Stimulated activated effector memory CD8-positive, alpha-beta T cell treated with anti-CD3 and anti-CD28 coated beads, Interleukin-12 subunit alpha, Interleukin-12 subunit beta, amount 100 ng/mL, for 72 hours (primary cell): ENCODE measurements at places on chromosomes 5 and 9.

DNA sequence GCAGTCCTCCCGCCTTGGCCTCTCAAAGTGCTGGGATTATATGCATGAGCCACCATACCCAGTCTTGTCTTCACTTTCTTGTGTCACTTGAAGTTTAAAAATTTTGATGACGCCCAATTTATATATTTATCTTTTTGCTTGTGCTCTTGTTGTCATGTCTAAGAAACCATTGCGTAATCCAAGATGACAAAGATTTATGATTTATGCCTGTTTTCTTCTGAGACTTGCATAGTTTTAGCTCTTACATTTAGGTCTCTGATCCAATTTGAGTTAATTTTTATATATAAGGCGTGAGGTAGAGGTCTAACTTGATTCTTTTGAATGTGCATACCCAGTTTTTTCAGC lies 18.6 kb downstream of the ANKHD1 start:
- no peak for DNase-seq

GRCh38 chr5:172453986-172454357 lies 353 bp downstream of the SH3PXD2B start:
- DNase-seq: no peak

DNA sequence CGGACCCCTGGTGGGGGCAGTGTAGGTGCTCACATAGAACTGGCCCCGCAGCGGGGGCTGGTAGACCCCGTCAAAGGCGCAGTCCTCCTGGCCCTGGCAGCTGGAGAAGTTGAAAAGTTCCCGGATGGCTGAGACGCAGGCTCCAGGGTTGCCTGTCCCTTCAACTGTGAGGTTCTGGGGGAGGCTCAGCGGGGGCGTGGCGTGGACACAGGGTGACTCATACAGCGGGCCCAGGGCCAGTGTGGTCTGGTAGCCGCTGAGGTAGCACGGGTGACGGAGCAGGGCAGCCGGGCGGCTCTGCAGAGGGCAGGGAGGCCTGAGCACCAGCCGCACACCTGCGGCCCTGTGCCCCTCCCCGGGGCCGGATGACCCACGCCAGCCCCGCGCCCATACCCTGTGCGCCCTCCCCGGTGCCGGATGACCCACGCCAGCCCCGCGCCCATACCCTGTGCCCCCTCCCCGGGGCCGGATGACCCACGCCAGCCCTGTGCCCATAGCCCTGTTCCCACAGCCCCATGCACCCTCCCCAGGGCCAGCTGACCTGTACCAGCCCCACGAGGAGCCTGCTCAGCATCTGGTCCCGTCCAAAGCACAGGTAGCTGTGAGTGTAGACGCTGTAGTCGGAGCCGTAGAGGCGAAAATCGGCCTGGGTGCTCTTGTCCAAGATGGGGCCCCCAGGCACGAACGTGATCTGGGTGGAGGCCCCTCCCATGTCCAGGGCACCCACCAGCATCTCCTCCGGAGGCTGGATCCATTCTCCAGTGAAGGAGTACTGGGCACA lies 5.0 kb downstream of the ENTPD8 start:
- DNase-seq: no peak

GRCh38 chr5:285991-286557 lies 14.6 kb downstream of the PDCD6 start:
- no peak for DNase-seq

DNA sequence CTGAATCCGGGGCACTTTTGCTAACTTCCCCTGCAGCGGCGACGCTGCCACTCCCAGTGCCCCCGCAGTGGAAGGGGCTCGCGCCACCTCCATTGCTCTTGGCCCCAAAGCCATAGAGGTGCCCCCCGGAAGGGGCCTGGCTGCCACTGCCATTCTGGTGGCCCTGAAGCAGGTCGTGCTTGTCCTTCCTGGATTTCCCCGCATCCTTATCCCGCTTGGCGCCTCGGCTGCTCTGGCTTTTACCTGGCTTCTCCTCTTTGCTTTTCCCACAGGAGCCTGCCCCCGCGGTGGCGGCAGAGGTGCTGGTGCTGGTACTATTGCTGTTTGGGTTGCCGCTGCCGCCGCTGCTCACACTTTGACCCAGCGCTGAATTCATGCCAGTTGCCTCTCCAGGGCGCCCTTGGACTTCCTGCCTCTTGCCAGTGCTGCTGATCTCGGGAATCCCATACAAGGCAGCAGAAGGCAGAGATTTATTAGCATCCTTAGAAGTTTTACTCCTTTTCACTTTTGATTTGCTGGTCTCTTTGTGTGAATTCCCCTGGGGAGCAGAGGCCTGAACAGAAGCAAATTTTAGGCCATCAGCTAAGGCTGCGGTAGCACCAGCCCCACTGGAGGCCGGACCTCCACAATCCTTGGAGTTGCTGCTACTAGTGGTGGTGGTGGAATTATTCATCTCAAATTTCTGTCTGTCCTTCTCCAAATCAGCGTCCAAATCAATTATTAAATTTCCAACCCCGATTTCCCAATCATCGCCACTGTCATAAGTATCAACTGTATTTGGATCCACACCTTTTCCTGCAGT lies 2.1 kb downstream of the ZNF608 start:
- DNase-seq: no peak

DNA sequence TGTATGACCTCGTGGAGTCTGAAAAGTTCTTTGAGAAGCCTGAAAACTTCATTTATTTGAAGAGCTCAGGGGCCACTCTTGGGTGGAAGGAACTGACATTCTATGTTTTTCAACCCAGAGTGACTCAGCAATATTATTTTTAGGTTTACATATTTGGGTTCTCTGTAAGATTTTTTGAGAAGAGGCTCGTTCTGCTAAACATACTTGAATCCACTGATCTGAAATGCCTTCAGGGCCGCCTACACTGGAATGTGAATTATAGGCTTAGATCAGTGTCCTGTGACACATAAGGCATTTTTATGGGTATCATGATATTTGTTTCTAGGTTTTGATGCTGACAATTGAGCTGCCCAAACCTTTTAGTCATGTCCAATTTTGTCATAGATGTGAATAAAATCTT lies 86.2 kb downstream of the PSAT1 start:
- DNase-seq: no peak

DNA sequence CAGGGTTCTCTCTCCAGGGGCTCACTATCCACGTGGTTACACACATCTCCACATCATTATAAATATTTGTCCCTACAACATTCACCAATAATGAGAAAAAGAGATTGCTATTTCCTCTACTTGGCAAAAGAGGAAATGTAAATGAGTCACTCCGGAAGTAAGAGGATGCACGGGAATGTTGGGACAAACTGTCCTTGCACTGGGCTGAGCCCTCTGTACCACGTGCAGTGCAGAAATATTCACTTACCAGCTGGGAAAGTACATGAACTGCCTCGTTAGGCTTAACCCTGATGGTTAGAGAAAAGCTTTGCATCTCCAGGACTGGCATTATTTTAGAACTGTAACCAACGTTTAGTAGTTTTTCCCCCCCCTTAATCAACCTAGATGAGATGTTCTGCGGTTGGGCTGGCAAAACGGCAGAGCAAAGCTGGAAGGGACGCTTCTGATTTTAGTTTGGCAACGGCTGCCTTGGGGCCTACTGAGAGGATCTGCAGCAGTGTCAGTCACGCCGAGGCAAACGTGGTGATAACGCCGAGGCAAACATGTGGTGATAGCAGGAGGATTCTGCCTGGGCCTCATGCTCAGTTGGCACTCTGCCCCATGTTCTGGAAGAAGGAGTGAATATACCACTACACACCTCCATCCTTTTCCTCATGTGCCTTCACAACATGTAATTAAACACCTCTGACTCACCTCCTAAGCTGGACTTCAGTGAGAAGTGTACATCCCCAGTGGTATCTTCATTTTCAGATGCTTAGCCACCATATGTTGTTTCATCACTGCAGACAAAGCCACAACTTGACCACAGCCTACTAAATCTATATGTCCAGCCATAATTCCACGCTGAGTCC lies 661.4 kb upstream of the KLF4 start:
- no peak for DNase-seq

GRCh38 chr9:82332774-82333152 lies 344.2 kb downstream of the SPATA31D1 start:
- no peak for DNase-seq

- DNase-seq: no peak
Observed at GRCh38 chr9:86257391-86257790, 2.1 kb downstream of the C9orf153 start.

DNA sequence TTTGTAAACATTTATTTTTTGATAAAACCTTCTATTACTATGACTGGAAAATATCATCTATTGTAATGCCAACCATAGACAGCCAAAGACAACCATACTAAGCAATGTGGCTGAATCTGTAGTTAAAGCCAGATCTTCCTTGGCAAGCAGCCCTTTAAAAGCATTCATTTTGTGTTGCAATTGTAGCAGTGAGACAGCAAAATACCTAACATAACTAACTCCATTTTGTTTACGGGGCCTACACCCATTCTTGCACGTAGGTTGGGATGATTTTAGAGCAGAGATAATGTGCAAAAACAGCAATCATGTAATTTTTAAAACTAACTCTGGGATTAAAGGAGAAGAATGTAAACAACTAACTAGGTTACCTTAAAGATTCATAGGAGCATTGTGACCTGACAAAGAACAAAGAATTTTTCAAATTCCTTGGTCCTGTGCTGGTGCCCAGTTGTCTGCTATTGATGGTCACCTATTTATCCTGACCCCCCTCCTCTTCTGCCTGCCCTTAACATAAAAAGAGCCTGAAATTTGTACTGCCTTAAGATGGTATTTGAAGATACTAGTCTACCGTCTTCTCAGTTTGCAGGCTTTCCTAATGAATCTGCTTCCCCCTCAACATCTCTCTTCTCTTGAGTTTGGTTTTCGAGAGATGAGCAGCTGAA lies 10.6 kb downstream of the IFNA1 start:
- DNase-seq: no peak

- no peak for DNase-seq
Observed at GRCh38 chr5:2110137-2110933, 227.6 kb upstream of the IRX4 start.

GRCh38 chr5:169494941-169495548 lies 88.5 kb upstream of the SPDL1 start:
- no peak for DNase-seq

- DNase-seq: no peak
Observed at GRCh38 chr9:22382331-22382730, 64.3 kb upstream of the DMRTA1 start.

- DNase-seq: no peak
Observed at GRCh38 chr9:125412166-125412565, 150.5 kb downstream of the GAPVD1 start.

- no peak for DNase-seq
Observed at GRCh38 chr5:170287532-170287931, 10.0 kb downstream of the LCP2 start.

GRCh38 chr9:79955300-79955699 lies 383.5 kb downstream of the TLE4 start:
- no peak for DNase-seq

DNA sequence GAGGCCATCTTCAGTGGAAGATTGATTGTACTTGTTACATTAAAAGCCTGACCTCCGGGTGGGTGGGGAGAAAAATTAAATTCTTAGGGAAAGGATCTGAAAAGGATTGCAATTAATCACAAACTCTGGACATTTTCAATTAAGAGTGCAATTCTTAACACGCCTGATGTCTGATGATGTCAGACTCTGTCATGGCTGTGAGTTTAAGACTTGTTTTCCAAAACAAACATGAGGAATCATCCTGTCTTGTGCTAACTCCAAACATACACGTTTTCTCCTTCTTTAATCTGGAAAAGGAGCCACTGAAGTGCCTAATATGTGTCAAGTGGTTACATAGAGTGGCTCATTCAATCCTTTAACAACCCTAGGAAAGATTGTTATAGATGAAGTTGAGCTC lies 60.4 kb upstream of the SMIM23 start:
- DNase-seq: no peak

DNA sequence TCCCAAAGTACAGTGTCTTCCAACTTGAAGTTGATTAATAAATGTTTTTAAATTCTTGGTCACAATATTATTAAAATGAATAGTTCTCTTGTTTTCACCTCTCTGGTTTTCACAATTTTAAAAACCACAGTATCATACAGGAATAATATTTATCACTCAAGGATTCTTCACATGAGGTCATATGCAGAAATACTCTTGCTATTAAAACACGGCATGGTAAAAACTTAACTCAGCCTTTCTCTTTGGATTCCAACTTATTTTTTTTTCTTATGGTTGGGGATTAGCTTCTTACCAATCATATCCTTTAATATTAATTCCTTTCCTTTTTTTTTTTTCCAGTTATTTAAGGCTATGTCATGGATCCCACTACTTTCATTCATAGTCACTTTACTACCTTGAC lies 289.4 kb downstream of the ADAMTS6 start:
- DNase-seq: no peak

DNA sequence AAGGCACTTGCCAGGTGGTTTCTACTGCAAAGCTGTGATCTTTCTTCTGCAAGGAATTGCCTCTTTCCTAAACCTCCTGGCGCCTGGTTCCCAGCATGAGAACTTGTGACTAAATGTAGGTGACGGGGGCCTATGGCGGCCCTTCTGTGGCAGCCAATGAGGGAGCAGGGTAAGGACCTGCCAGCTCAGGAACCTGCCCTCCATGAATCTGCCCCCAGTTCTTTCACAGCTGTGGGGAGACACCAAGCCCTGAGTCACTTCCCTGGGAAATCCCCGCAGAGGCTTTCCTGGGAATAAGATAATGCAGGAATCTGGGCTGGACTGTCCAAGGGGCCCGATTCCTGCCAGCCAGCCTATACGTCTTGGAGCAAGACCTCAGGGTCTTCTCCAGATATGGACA lies 56.7 kb upstream of the CTNNA1 start:
- no peak for DNase-seq

DNA sequence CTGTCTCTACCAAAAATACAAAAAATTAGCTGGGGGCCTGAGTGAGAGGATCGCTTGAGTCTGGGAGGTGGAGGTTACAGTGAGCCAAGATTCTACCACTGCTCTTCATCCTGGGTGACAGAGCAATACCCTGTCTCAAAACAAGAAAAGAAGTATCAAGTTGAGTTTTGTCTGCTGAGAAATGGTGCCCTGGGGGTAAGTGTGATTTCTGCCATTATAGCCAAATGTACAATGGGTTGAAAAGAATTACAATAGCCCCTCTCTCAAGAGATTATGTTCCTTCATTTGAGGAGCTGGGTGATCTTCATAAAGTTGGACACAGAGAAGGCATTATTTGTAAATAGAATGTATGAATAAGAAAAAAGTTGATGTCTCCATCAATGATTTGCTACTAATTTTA lies 189.4 kb downstream of the GOLPH3 start:
- DNase-seq: no peak

DNA sequence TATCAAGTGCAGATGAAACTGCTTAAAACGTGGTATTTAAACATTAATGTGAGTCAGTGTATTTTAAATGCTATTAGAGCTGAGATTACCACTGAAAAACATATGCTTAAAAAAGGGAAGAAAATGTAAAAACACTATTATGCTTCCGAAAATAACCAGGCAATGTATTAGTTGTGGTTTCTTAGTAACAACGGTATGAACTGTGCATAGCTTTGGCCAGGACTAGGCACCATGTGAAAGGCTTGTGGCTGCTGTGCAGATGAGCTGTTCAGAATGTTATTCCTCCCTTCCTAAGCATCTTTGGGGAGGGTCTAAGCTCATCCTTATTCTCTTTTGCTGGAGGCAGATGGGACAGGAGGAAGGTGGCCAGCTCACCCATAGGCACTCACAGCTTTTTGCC lies 84.9 kb downstream of the NTRK2 start:
- no peak for DNase-seq
